MG63 (cell line): ENCODE measurements at places on chromosomes 2 and 18.
A peak's percentile ranks its signal among the peaks of the same experiment; 100 is the strongest.

DNA sequence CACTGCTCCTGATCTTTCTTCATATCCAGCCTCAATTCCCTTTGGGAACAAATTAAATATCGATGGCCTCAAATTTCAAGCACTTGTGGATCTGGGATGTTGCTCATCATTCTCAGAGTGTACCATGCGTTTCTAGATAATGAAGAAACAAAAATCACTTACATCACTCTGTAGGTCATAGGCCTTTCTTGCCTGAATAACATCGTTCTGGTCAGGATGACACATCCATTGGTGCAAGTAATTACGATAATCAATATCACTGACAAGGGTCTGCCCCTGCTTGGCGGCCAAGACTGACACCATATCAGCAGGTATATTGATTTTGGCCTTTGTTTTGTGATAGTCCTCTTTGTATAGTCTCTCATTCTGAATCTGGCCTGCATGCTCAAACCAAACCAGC, 157.3 kb downstream of the RIF1 start:
- DNase-seq, result no peak

DNA sequence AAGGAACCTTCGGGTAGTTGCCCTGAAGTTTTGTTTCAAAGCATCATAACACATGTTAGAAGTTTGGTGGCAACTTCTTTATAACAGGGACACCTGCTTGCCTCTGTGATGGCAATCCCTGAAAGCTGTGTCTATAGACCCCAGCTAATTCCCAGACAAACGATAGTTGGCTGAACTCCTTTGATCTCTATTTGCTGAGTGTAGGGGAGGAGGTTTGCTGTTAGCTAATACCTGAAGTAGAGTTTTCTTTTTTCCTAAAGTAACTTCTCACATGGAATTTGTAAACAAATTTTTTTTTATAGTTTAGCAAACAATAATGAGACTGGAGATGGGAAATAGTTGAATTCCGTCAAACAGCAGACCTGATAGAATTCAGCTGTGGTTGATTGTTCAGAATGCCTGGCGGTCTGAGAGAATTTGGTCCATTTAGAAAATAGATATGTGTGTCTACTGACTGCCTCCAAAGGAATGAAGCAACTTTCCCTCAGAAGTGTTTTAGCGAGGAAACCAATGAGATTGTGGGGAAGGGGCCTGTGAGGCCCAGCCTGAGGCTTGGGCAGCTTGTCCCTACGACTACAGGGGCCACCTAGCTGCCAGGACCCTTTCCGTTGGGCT, 123.5 kb upstream of the EPAS1 start:
- DNase-seq, result no peak

DNA sequence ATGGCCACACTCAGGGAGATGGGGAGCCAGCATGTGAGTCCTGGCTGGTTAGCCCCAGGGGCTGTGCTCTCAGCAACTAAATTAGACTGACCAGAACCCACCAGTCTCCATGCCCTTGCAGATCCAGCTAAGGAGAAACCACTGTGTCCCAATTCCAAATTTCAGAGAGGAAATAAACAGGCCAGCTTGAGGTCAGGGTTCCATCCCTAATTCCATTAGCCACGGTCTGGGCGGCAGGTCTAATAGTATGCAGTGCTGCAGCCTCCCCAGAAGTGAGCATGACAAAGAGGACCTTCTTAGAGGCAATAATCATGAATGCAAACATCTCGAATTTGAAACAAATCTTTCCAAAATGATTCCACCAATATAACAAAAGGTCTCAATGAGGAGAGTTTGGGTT, 671.2 kb downstream of the BCL11A start:
- no peak for DNase-seq

DNA sequence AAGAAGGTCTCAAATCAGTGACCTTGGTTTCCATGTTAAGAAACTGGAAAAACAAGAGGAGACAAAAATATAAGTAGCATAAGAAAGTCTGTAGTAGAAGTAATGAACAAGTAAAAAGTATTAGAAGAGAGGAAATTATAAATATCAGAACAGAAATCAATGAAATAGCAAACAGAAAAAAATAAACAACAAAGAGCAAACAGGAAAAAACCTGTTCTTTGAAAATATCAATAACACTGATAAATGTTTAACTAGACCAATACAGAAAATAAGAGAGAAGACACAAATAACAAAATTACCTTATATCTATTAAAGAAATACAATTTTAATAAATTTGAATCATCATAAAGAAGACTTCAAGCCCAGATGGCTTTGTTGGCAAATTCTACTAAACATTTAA, 113.3 kb downstream of the MAIP1 start:
- DNase-seq, result no peak

DNA sequence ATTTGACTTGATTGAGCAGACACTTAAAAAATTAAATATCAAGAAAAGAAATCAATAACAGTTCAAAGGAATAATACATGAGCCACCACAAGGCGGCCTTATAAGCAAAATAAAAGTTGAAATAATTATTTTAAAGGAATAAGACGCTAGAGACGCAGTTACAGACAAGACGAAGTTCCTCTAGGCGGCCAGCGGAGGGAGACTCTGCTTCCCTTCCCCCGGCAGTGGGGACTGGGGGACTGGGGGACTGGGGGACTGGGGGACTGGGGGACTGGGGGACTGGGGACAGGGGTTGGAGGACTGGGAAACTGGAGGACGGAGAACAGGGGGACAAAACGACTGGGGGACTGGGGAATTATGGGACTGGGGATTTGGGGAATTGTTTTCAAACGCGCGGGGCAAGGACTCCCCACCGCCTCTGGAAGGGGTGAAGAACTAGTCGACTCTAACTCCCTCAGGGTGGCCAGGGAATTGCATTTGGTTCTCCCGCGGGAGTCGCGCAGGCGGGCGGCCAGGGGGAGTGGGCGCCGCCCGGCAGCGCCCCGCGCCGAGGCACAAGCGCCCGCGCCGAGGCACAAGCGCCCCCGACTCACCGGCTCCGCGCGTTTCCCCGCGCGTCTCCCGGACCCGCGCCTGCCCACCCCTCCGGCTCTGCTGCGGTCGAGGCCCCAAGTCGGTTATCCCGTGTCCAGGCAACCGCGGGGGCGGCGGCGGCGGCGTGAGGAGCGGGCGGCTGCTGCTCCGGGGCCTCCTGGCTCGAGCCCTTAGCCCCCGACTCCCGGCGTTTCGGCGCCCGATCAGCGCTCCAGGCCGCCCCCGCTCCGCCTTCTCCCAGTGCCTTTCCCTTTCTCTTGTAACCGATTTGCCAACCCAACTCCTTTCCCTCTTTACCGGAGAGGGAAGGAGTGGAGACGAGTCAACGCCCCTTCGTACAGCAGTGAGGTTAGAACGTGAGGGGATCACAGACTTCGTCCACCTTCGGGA, at the start of gene CCDC178:
Gene CCDC178, minus strand, starts transcription at position 662 of the 984 bp plus-strand sequence. CDS start 28,633 bp downstream, outside the sequence.
- DNase-seq, result peak; percentile 24

- DNase-seq, result no peak
These were observed 28.0 kb downstream of the CD28 start for GRCh38 chr2:203734276-203734983.

- peak; percentile 64 for DNase-seq
These were observed 76.4 kb downstream of the TANC1 start for GRCh38 chr2:159044804-159045286.

DNA sequence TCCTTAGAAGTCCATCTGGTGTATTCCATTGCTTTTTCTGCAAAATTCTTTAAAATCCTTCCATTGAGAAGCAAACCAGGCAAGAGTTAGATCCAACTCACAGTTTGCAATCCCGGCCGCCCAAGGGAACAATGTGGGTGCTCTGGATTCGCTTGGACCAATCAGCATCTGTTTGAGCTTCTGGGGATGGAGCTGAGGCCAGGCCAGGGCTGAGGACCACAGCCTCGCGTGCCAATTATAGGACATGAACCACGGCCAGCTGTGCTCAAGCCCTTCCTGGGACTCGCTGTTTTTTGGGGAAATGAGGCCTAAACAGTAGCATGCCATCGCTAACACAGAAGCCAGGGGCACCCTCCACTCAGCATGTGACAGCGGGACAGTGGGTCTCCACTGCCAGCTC, 270.8 kb downstream of the HDAC4 start:
- DNase-seq, result no peak

- peak; percentile 57 for DNase-seq
These were observed 17.9 kb downstream of the LCT start for GRCh38 chr2:135818937-135819610.

- DNase-seq, result no peak
These were observed 235.8 kb downstream of the RBM43 start for GRCh38 chr2:151025816-151026215.

- no peak for DNase-seq
These were observed 262.1 kb downstream of the MYCN start for GRCh38 chr2:16202266-16203020.

DNA sequence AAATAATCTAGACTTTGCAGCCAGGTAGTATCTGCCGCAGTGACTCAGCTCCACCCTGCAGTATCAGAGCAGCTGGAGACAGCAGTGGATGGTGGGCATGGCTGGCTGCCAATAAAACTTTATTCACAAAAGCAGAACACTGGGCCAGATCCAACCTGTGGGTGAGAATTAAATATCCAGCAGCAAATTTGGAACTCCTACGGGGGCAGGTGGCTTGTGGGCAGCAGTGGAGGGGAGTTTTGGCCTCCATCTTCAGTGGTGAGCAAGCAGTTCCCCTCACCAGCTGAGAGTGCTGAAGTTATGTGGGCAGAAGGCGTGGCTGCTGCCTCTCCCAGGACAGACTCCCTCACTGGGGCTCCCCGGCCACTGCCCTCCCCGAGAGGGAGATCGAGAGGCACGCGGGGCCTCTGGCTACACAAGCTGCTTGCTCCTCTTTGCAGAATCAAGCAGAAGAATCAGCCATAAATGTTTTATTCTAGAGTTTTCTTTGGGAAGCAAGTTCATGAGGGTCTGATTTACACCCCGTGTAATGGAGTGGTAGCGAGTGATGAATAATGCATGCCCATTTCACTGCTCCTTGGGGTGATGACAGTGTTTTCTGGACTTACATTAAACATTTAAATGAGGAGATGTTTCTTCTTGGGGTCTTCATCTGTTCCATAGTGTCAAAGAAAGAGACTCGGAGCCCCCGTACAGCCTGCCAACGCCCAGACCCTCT, 204.3 kb downstream of the SEPTIN10 start:
- DNase-seq, result peak; percentile 46

GRCh38 chr18:5142859-5143258, 54.2 kb downstream of the AKAIN1 start:
- DNase-seq, result no peak

DNA sequence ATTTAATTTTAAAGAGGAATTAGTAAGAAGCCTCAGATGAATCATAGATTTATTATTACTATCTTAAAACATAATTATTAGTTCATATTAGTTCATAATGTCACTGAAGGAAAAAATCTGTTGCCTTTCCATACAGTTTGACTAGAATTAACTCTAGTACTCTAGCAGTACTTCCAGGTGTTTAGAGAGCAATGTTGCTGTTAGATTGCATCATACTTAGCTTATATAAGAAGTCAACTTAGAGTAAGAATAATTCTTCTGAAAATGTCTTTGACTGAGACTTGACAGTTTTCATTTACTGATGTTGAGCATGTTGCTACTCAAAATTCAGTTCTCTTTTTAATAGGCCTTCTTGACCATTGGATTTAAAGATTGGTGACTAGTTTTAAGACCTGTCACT, 4.7 kb downstream of the RAB3GAP1 start:
- DNase-seq, result no peak

- DNase-seq, result no peak
These were observed 90.3 kb downstream of the B3GNT2 start for GRCh38 chr2:62286089-62286785.

GRCh38 chr2:229627728-229628127, 86.6 kb downstream of the DNER start:
- DNase-seq, result no peak

GRCh38 chr2:119013671-119014070, 71.7 kb downstream of the MARCO start:
- no peak for DNase-seq

- DNase-seq, result no peak
These were observed 657.5 kb upstream of the CDH7 start for GRCh38 chr18:65093346-65093745.

DNA sequence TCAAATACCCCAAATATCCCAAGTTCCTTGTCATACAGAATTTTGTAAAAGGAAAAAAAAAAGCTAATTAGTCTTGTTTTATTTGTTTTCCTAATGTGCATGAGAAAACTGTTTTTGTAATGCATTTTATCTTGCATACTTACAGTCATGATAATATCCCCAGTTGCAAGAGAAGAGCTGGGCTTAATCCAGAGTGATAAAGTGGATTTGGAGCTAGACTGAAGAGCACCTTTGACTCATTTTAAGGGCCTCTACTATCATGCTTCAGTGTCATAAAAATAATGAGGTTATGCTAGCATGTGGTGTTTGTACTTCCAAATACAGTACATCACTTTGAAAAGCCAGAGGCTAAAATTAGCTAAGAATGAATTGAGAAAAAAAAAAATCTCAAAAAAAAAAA, 26.4 kb downstream of the ARHGAP15 start:
- DNase-seq, result no peak

DNA sequence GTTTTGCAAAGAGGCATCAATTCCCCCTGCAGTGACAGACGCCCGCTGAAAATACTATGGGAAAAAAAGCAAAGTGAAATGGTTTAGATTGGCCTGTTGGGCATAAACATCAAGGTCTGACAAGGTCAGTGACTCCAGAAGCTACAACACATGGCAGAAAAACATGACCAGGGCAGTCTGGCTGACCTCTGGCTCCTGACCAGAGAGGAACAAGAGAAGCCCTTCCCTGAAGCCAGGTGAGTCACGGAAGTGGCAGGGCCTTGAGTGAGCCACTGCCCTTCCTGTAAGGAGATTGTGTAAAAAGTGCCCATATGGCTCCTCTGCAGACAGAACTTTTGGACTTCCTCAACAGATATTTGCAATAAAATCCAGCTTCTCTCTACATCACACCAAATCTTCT, 72.0 kb downstream of the DNER start:
- peak; percentile 88 for DNase-seq

- peak; percentile 94 for DNase-seq
These were observed 125.9 kb downstream of the ANTXR1 start for GRCh38 chr2:69138793-69139459.

GRCh38 chr2:113118263-113118657, 9.1 kb upstream of the IL1RN start:
- no peak for DNase-seq

- no peak for DNase-seq
These were observed 119.8 kb downstream of the PLB1 start for GRCh38 chr2:28615706-28616105.

GRCh38 chr2:146457221-146457620, 1387.6 kb upstream of the ACVR2A start:
- DNase-seq, result no peak

DNA sequence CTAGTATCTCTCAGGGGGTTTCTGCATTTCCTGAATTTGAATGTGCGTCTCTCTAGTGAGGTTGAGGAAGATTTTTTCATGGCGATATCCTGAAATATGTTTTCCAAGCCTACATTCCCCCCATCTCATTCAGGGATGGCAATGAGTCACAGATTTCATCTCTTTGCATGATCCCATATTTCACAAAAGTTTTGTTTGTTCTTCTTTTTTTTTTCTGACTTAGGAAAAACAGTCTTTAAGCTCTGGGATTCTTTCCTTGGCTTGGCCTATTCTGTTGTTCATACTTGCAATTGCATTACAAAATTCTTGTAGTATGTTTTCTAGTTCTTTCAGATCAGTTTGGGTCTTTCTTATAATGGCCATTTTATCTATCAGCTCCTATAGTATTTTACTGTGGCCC, 136.5 kb downstream of the DSEL start:
- no peak for DNase-seq

GRCh38 chr18:75208155-75208835, 644 bp downstream of the PTGR3 start:
- peak; percentile 68 for DNase-seq
